ENCODE measurements at places on chromosomes 11 and 22. TPM values are rescaled to one million over a fixed set of nuclear protein-coding genes. Genes with fewer than 3 reads are reported as not detected.

AQP11 gene
- 1.9 TPM for polyA plus RNA-seq

PANX2 gene
- 0.34 TPM for polyA plus RNA-seq

PDE2A gene
- polyA plus RNA-seq, result 40.8 TPM

ACCS gene
- 32.3 TPM for polyA plus RNA-seq

KDM4E gene
- polyA plus RNA-seq, result not detected

OR2D2 gene
- polyA plus RNA-seq, result not detected

SPDYC gene
- not detected for polyA plus RNA-seq

FOXRED2 gene
- polyA plus RNA-seq, result 4.3 TPM

TAGLN gene
- polyA plus RNA-seq, result 1,292 TPM
